NCI-H2029 treated with DMSO at 0.1 percent for 48 hours (cell line): ENCODE measurements at places on chromosomes 7 and 10.

DNA sequence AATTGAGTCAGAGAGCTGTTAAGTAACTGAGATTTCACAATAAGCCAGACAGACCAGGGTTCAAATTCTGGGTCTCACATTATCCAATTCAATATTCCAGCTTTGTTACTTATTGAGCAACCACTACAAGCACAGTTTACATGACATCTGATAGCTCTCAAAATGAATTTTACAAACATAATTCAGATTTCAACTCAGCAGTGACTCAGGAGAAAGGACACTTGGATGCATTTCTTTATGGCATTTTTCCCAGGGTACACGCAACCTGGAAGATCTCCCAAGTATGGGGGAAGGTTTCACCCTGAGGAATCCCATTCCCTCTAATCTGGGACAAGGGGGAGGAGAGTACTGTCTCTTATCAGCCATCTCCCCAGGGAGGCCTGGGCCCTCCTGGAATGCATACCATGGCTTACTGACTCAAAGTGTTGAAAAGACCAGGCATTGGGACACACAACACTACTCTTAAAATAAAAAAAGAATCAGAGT, 102.4 kb downstream of the CFTR start:
- DNase-seq, result no peak

DNA sequence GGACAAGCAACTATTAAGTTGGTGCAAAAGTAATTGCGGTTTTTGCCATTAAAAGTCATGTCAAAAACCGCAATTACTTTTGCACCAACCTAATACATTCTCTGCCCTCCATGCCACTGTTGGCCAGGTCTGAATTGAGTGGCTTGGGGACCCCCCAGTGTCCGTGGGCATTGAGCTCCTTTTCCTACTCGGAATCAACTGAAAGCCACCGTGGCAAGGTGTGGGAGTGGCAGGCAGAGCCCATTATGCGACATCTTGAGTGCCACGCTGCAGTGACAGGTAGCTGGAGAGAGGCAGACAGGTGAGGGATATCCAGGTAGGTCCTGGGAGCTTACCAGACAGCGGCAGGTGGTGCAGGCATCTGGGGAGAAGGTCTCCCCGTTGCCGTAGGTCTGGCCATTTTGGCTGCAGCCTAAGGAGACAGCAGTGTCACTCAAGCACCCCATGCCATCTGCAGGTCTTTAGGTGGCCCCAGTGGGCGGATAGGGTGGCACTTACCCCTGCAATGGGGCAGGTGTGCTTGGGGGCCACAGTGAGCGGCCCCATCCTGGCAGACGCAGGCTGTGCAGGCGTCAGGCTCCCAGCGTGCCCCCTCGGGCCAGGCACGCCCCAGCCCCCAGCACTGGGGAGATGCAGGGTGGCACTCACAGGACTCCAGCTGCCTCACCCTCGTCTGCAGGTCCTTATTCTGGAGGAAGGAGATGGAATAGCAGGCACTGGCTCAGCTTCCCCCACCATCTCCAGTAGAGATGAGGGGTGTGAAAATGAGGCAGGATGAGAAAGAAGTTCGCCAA, 3.5 kb downstream of the KCP start:
- DNase-seq, result no peak

GRCh38 chr10:19828278-19829049, 12.2 kb downstream of the PLXDC2 start:
- no peak for DNase-seq

DNA sequence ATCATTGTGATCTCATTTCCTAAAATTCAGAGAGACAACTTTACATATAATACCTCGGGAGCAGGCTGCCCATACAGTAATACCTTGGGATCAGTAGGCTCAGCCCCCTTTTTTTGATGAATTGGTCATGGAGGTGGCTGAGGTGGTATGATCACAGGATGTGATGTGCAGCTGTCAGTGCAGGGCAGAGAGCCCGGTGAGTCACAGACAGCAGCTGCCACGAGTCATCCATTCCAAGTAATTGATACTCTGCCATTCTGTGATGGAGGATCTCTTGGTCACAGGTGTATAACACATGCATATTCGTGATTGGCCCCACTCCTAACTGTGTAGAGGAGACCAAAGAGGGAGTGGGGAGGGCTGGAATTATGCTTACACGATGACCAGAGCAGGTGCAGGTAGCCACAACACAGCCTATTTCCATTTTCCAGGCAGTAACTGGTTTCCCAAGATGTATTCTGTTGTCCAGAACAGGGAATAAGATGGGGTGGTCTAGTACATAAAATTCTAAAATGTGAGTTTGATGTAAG, 14.1 kb downstream of the NRCAM start:
- DNase-seq, result peak; percentile 82

GRCh38 chr10:78042752-78043104, 9.1 kb downstream of the RPS24 start:
- DNase-seq, result no peak

DNA sequence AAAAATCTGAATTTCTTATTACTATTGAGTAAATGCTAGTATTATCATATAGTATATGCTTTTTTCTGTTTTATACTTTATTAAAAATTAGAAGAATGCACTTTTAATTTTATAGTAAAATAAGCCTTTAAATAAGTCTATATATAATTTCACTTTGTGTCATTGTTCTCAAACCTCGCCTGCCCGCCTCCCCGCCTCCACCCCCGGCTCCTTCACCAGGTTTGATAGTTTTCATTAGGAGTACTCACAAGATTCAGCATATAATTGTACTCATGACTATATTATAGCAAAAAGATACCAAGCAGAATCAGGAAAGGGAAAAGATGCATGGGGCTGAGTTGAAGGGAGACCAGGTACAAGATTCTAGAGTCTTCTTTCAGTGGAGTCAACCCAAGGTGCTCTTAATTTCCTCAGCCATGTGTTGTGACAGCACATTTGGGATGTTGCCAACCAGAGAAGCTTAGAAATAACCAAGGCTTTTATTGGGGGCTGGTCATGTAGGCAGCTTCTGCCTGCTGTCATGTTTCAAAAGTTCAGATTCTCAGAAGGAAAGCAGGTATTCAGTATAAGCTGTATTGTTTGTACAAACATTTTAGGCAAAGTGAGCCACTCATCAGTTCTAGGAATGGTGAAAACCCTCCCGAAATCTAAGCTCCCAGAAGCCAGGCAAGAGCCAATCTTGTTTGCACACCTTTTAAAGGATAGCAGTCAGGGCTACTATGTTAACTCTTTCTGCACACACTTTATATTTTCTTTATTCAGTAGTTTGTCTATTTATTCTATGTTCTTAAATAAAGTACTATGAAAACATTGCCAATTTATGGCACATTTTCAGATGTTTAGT, 12.3 kb downstream of the NHLRC2 start:
- DNase-seq, result no peak

- DNase-seq, result peak; percentile 65
Measured at GRCh38 chr7:74061840-74062539, 21.6 kb upstream of the LIMK1 start.

GRCh38 chr7:141663081-141663849, 38.7 kb downstream of the DENND11 start:
- DNase-seq, result peak; percentile 30

DNA sequence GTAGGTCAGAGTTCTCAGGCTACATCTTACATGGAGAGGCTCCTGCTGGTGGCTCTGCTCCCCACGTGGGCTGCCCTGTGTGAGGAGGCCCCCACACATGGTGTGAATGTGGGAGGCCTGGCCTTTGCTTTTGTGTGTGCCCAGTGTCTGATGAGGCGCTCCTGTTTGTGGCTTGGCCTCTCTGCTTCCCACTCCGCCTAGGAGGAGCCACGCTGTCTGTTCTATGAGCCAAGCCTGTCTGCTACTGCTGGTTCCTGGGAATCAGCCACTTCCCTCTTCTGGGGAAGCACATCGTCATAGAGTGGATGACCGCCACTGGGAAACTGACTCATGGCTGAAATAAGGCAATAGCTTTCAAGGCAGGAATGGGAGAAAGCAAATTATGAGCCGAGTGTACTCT, 87.1 kb downstream of the CYP26A1 start:
- no peak for DNase-seq

- DNase-seq, result no peak
Measured at GRCh38 chr7:247181-247580, 42.8 kb upstream of the FOXL3 start.

- DNase-seq, result no peak
Measured at GRCh38 chr7:105473163-105473562, 48.9 kb downstream of the PUS7 start.

DNA sequence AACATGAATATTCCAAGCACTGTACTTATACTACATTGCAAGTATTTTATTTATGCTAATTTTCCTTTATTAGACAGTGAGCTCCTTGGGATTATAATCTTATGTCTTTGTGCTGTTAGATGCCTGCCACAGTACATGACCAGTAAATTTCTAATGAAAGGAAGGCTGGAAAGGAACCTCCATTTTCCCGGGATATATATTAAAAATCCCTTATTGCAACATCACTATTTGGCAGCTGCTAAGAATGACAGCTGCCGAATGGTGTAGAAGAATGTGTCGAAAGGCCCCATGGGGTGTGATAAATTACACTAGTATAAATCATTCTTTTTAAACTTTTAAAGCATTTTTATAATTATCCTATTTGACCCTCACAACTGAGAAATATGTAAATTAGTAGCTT, 59.1 kb downstream of the TFAM start:
- DNase-seq, result no peak

GRCh38 chr7:79063019-79063698, 390.3 kb downstream of the MAGI2 start:
- no peak for DNase-seq
